ENCODE measurements at places on chromosomes 1 and 21.
A peak's percentile ranks its signal among the peaks of the same experiment; 100 is the strongest.

GRCh38 chr1:95927061-95927460 lies 693.1 kb downstream of the RWDD3 start:
- no peak for DNase-seq

- no peak for DNase-seq
Observed at GRCh38 chr1:154413177-154413783, 8.1 kb downstream of the IL6R start.

DNA sequence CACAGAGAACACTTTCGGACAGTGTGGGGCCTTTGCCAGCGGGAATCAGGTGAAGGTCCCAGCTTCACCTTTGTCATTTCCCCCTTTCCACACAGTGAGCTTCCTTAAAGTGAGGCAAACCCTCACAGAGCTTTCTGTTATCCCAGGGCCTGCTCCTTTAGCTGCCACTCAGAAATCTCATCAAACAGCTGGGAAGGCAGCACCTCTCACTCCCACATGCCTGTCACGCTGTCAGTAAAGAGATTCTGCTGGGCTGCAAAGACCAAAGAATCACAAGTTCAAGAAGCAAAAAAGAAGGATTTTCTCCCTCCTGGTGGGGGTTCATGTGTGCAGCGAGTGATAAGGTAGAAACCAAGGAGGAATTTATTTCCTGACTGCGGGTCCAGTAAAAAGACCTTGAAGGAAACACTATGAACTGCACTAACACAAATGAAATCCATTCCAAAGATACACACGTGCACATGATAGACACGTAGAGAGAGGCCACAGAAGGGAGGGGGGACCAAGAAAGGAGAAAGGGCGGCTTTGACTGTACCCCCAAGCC lies 44.0 kb downstream of the HTR6 start:
- no peak for DNase-seq

- no peak for DNase-seq
Observed at GRCh38 chr1:224724566-224724965, 108.4 kb downstream of the CNIH3 start.

- no peak for DNase-seq
Observed at GRCh38 chr1:233448109-233448689, 120.7 kb downstream of the MAP3K21 start.

DNA sequence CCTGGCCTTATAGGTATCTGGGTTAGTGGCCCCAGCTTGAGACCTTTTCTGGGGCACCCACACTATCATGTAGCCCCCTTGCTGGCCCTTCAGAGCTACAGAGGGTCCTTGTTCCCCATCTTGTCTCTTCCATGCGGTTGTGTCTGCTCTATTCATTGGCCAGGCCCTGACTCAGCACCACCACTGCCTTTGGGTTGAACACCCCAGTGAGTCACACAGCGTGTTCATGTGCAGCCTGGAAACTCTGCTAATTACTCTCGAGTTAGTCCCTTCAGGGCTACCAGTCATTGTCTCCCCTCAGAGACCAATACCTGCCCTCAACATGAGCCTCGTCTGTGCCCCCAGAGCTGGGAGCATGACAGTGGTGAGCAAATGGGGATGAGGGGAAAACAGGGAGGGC lies 28.2 kb upstream of the IKBKE start:
- DNase-seq = no peak

DNA sequence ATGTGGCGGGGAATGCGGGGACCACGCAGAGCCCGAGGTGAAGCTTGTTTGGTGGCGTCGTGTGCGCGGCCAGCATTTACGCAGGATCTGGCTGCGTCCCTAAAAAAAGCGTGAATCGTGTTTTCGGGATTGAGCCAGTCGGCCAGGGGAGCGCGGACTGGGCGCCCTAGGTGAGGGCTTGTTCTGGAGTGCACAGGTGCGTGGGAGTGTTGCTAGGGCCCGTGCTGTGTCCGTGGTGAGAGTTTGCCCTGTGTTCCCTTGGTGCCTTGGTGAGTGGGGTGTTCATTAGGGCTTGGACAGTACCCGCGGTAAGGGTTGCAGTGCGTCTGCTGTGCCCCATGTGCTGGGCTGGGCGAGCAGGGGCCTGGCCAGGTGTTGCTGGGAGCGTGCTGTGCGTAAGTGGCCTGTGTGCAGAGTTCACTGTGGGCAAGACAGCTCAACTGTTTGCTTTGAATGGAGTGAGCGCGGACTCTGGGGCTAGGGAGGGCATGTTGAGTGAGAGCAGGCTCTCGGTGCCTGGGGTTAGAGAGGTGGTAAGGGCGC lies 673 bp downstream of the CD46 start:
- no peak for DNase-seq

- DNase-seq = peak; percentile 23
Observed at GRCh38 chr1:19311931-19312781, at the start of the genes AKR7A2 and SLC66A1. Gene AKR7A2 (minus strand): TSS chr1:19312144. CDS start chr1:19312124, 20 bp downstream. Gene SLC66A1 (plus strand): TSS chr1:19312326. CDS start chr1:19317678, 5,352 bp downstream.

GRCh38 chr1:235292790-235293189 lies 35.2 kb downstream of the ARID4B start:
- no peak for DNase-seq

DNA sequence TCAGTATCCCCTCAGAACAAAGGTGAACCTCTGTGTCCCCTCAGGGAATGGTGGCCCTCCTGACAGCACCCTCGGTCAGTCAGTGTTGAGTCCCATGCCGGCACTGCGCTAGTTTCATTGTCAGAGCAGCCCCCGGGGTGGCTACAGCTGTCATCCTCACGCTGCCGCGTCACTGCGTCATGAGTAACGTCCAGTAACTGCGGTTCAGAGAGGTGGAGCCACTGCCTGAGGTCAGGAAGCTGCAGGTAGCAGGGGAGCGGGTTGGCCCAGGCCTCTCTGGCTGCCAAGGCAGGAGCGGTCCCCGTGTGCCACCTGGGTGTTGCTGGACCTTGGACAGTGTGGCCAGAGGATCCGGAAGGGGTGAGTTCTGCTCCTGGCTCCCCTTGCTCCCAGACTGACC lies 20.2 kb upstream of the WNT4 start:
- no peak for DNase-seq

- no peak for DNase-seq
Observed at GRCh38 chr1:86938450-86938849, 24.0 kb downstream of the HS2ST1 start.

DNA sequence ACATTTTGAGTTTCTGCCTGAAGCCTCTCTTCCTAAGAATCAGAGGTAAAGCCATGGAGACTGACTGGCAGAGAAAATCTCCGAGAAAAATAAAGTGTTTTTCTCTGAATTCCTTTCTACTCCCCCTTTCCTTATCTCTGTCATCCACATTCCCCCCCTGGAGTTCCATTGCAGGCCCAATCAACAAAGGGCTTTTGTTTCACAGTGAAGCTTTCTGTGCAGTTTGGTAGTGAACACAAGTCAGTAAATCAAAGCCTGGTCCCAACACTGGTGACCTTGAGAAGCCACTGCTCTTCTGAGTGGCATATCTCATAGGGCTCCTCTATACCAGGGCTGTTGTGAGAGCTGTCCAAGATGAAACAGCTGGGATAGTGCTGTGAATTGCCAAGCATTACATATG lies 228.4 kb downstream of the SEC16B start:
- DNase-seq = no peak

- DNase-seq = no peak
Observed at GRCh38 chr1:151985768-151986167, 7.9 kb downstream of the S100A10 start.

- no peak for DNase-seq
Observed at GRCh38 chr1:170749549-170749948, 85.6 kb downstream of the PRRX1 start.

GRCh38 chr1:171174560-171175294 lies 10.4 kb upstream of the FMO2 start:
- no peak for DNase-seq

DNA sequence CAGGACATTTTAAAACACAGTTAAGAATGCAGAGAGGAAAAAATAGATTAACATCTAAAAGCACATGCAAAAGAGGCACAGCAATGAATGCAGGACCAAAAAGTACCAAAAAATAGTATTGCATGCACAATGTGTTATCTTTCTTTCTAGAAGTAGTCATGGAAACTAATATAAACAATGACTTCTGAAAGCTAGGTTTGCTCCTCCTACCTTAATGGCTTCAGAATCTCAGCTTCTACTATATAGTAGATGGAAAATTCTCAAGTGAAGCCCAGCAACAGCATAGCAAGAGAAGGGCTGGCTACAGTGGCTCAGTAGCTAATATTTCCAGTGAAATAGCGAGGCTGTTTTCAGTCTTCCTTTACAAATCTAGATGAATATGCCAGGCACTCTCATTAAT lies 125.1 kb downstream of the CRB1 start:
- no peak for DNase-seq

- no peak for DNase-seq
Observed at GRCh38 chr1:172122381-172122780, 281.1 kb downstream of the DNM3 start.

DNA sequence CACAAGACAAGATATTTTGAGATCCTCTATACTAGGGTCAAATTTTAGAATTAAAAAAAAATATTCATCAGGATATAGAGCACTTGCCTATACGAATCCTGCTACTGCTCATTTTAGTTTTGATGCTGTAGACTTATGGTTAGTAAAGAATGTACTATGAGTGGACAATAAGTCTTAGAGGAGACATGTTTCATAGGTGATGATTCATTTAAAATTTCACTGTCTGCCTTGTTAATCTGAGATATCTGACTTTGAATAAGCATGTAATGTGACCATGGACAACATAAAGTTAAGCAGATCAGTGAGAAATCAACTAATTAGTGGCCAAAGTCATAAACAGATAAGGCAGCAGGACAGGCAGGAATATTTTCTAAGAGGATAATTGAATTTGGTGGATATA lies 106.8 kb upstream of the HP1BP3 start:
- DNase-seq = no peak

DNA sequence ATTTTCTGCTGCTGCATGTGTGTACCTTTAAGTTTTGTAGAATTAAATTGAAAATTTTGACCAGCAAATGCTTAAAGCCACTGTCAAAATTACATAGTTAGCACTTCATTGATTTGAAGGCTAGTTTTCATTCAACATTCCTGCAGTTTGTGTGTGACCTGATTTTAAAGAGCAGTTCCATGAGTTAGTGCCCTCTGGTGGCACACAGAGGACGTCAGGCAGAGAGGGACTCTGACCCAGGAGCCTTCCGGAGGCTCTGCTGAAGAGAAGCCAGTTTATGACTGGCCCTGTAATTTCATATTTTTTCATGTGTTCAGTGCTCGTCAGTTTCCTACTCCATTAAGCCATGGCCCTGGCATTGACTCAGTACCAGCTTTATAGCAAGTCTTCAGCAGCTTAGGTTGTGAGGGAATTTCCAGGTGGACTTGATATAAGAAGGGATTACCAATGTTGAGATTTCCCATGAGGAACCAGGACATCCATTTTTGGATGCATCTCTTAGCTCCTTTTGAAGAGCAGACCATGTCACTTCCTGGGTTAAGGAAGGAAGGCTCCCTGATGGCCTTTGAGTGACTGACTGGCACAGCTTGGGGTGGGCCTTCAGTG lies 104.7 kb downstream of the CAMTA1 start:
- no peak for DNase-seq

GRCh38 chr1:100584761-100585745 lies 47.1 kb downstream of the GPR88 start:
- DNase-seq = no peak
